ENCODE measurements at places on chromosomes 2 and 18.

- no peak for DNase-seq
Observed at GRCh38 chr2:43611987-43612894, 16.4 kb upstream of the THADA start.

- DNase-seq: no peak
Observed at GRCh38 chr2:223647258-223647952, 45.2 kb upstream of the SCG2 start.

DNA sequence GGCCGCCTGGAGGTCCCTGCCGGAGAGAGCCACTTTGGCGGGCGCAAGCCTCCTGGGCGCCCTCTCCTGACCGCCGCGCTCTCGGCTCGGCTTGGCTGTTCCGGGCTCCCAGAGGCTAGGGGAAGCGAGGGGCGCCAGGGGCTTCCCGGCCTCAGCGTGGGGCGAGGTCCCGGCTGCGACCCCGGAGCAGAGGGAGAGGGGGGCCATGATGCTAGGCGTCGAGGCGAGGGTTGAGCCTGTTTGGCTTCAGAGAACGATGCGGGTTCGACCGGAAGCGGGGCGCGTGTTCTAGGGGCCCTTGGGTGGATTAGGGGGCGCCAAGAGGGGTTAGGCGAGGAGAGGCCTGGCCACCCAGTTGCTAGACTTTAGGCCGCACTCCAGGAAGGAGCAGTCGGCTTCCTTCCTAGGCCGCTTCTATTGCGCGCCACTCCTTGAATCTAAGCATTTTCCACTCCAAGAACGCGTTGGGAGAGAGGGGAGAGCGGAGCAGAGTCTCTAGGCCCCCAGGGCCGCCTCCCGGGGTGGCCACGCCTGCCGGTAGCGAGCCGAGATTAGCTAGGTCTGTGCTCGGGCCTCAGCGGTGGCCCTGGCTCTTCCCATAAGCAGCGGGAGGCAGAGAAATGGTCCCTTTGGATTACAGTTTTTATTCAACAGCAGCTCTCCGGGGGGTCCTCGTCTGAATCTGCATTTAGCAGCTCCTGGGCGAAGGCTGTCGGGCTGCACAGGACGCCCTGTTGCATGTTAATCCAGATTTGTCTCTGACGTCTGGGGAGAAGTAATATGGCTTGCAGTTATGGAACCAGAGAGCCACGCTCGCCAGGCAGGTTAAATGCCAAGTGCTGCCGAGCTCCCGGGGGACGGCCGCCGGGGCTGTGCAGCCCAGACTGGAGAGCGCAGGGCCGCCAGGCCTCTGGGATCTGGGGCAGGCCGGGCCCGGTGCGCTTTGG, 11.3 kb downstream of the MEIS1 start:
- DNase-seq: no peak

- DNase-seq: no peak
Observed at GRCh38 chr18:12598181-12598930, 59.6 kb downstream of the SPIRE1 start.

GRCh38 chr18:62183578-62184195, 3.2 kb downstream of the PIGN start:
- no peak for DNase-seq

DNA sequence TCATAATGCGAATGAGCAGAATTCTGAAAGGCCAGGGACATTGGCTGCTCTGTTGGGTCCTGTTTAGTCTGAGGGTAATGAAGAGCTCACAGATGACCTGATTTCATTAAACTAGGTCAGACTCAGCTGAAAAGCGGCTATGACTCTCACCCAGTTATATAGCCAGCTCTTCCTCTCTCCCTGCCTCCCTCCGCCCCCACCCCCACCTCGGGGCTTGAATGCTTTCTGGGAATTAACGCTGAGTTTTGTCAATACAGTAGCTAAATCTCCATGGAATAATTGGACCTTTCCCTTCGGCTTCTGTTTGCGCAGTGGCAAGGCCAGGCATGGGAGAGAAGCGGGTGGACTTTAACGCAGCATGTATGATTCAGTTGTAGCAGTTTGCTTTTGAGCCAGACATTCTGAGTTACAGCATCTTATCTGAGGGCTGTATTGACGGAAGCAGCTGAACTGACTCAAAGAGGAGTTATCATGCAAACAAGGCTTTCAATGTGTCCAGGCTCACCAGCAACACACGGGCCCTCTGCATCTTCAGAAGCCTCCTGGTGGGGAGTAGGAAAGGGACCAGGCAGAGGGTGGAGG, 110.6 kb downstream of the MYCN start:
- DNase-seq: no peak

DNA sequence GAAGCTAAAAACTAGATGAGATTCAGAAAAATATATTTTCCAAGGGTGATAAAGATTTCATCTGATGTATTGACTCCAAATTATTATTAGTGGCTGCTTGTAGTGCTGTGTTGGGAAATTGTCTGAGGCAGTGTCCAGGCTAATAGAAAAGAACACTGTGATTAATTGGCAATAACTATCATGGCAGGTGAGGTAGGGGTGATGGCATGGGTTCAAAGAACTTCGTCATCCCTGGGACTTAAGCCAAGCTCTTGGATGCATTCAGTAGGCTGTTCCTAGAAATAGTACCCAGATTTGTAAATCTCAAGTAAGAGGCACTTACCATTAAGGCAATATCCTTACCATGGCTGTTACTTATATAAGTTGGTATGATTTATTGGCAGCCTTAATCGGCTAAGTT, 13.2 kb upstream of the RAPGEF4 start:
- no peak for DNase-seq

DNA sequence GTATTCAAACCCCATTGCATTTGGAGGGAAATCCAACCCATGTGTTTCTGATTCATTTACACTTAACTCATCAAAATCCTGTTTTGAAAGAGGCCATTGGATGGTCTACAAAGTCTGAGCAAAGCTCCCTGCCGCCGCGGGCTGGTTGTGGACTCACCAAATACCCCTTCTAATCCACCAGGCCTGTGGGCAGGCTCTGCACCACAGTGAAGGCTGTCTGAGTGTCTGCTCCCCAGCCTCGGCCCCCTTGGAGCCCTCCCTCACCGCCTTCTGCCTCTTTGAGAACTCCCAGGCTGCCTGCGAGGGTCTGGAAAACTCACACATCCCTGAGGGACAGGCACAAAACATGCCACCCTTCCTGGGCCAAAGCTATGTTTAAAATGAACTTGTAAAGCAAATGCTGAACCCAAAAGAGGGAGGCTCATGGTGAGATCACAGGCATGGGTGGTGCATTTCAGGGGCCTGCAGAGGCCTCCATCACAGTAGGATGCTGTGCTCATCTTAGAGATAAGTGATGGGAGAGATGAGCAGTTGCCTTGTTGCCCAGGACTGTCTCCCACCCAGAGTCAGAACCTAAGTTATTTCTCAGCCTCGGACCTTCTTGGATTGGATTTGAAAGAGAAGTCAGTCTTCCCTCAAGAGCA, 225.0 kb downstream of the CYP26B1 start:
- no peak for DNase-seq

GRCh38 chr2:10634495-10634894, 55.3 kb downstream of the NOL10 start:
- DNase-seq: no peak

DNA sequence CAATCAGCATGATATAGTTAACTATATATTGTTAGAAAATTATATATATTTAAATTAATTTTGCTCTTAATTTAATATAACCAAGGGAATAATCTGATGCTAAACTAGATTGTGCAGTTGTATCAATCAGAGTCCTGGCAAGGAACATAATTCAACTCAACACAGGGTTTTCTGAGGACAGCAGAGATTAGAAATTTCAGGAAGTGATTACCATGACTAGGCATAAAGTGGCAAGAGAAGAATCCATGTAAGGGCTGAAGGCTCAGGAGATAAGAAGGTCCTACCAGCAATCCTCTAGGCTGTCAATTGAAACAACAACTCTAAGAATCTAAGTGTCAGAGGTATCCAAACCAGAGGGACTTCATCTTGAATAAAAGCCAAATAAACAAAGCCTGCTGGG, 807.8 kb downstream of the DSC3 start:
- no peak for DNase-seq

GRCh38 chr2:108460345-108461037, 11.5 kb downstream of the GCC2 start:
- DNase-seq: no peak

- no peak for DNase-seq
Observed at GRCh38 chr18:79011300-79011870, 31.8 kb downstream of the SALL3 start.

DNA sequence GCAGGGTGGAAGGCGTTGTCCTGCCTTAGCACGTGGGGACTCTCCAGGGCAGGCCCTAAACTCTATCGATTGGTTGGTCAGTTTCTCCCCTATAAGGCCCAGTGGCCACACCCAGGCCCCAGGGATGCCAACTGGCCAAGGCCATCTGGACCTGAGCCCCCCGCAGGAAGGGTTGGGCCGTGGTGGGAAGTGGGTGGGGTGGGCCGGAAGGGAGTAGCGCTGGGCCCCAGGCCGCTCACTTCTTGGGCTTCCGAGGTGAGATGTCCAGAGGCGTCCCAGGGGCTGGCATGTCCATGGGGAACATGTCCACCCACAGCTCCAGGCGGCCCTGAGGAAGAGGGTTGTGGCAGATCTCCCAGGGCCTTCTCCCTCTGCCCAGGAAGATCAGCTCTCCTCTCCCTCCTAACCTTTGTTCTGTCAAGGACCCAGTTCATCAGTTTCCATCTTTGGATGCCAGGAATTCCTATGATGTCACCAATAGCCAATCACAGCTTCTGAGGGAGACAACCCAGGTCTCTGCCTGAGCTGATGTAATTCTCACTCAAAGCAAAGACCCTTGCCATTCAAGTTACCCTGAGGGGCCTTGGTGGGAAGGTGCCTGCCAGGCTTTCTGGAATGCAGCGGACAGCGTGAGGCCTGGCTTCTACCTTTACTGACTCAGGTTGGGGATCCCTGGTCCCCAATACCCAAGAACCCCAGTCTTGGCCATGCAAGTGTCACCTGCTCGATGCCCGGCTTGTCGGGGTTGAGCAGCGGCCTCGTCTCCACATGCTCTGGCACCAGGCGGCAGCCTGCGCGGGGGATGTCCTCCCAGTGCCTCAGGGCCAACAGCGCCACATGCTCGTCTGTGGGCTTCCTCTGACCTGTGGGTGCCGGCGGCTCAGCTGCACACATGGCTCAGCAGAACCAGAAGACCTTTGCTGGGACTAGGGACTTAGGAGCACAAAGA, 14.4 kb downstream of the OTOF start:
- no peak for DNase-seq

DNA sequence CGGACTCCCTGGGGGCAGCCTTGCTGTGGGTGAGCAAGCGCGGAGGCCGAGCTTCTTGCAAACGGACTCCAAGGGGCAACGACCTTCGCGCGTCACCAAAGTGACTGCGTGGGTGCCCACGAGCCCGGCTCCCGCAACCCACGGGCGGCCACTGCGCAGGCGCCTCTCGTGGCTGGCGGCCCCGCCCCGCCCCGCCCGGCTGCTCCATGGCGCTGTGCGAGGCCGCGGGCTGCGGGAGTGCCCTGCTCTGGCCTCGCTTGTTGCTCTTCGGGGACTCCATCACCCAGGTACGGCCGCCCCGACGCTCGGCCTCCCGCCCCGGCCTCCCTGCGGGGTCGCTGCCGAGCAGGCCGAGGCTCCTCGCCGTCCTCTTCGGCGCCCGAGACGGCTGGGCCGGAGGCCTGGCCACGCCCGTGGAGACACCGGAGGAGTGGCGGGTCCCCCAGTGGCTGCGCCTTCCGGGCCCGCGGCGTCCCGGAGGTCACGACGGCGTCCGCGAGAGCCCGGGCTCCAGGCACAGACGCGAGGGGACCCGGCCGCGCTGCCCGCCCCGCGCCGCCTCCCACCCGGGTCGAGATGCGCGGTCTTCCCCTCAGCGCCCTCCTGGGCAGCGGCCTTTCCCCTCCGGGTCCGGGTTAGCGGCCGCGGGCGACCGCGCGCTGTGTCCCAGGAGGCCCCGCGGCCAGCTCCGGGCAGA, at the start of gene IAH1:
Gene IAH1, plus strand, starts transcription at position 191 of the 697 bp plus-strand sequence. Its CDS starts 16 bp downstream, at position 207.
- DNase-seq: no peak

- DNase-seq: no peak
Observed at GRCh38 chr2:197007716-197008628, 81.5 kb upstream of the PGAP1 start.

- DNase-seq: no peak
Observed at GRCh38 chr2:17101596-17101995, 416.6 kb downstream of the RAD51AP2 start.

- DNase-seq: no peak
Observed at GRCh38 chr18:7896161-7896560, 329.0 kb downstream of the PTPRM start.

DNA sequence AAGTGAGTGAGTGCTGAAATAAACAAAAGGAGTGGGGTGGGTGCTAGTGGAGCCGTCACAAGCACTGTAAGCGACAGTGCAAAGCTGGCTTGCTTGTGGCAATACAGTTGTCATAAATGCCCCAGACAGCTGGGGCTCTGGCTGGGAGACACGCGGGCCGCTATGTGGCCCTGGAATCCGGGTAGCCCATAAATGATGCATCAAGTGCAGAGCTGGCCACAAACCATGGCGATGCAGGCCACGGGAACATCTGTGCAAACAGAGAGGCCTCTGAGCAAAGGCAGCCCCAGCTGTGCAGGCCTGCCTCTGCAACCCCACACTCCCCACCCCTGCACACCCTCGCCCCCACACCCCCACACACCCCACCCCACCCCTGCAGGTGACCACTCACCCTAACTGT, 349.2 kb upstream of the ID2 start:
- DNase-seq: no peak

- no peak for DNase-seq
Observed at GRCh38 chr18:37438417-37439180, 127.0 kb downstream of the CELF4 start.

- DNase-seq: no peak
Observed at GRCh38 chr18:31791817-31792579, 31.3 kb upstream of the SLC25A52 start.

GRCh38 chr18:79679552-79680099, at the start of gene CTDP1:
CTDP1 (plus strand) TSS chr18:79679803; CDS start chr18:79679948, 145 bp downstream.
- DNase-seq: peak; percentile 54

GRCh38 chr2:88709181-88709631, 17.7 kb downstream of the RPIA start:
- DNase-seq: no peak

DNA sequence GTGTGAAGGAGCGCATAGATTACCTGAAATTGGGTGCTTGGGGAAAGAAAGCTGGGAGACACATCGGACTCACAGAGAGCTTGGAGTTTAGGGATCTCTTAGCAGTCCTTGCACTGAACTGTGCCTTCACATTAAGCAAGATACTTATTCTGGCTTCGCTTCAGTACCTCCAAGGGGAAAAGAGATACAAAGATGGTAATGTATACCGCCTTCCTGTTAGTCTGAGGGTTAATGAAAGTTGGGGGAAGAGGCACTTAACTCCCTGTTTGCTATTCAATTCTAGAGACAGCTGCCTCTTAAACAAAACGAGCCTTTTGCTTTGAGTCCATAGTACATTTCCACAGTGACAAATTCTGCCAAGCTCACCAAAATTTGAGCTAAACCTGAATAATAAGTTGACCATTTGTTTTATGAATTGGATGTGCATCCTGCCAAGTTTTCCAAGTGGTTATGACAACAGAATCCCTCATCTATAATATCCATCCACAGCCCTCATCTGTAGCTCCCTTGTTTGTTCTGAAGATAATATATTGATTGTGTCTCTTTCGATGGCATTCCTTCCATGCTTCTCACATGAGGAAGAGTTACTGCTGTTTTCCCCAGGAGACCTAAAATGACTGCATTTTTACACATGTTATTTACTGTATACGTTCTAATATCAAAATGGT, 287.1 kb upstream of the ATP5MC3 start:
- DNase-seq: no peak

- no peak for DNase-seq
Observed at GRCh38 chr18:76319366-76319765, 175.7 kb downstream of the ZNF516 start.
